ENCODE measurements at places on chromosomes 2 and 18. TPM values are rescaled to one million over a fixed set of nuclear protein-coding genes. Genes with fewer than 3 reads are reported as not detected.

MYCN gene
- polyA plus RNA-seq = not detected

LRP1B gene
- 0.01 TPM for polyA plus RNA-seq

DNAH7 gene
- 0.49 TPM for polyA plus RNA-seq

FEV gene
- polyA plus RNA-seq = not detected

SPP2 gene
- not detected for polyA plus RNA-seq

REG3G gene
- not detected for polyA plus RNA-seq

CHRND gene
- polyA plus RNA-seq = not detected

RTN4 gene
- polyA plus RNA-seq = 1,326 TPM

CCDC178 gene
- polyA plus RNA-seq = not detected

TTC39C gene
- 17.7 TPM for polyA plus RNA-seq

CCDC102B gene
- 9.7 TPM for polyA plus RNA-seq

RNF125 gene
- 0.67 TPM for polyA plus RNA-seq

IRS1 gene
- 24.0 TPM for polyA plus RNA-seq

CSRNP3 gene
- 1.1 TPM for polyA plus RNA-seq

SH3BP4 gene
- polyA plus RNA-seq = 86.6 TPM

- DNase-seq = no peak
These were observed 105.1 kb downstream of the KCNF1 start for GRCh38 chr2:11016735-11017388.

DNA sequence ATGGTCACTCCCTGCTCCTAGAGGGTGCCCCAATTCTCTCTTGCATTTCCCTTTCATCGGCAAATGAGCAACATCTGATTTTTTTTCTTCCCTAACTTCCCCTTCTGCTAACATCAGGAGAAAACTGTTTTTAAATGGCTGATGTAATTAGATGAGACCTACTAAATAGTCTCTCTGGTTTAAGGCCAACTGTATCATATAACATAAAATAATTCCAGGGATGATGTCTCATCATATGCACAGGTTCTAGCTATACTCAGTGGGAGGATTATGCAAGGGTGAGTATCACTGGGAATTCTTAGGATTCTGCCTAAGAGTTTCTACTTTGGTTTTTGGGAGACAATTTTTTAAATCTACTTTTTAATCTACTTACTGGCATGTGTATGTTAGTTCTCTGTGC lies 193.4 kb downstream of the PARD3B start:
- peak; percentile 41 for DNase-seq

- DNase-seq = peak; percentile 67
These were observed 6.1 kb downstream of the ZFP36L2 start for GRCh38 chr2:43220229-43220751.

DNA sequence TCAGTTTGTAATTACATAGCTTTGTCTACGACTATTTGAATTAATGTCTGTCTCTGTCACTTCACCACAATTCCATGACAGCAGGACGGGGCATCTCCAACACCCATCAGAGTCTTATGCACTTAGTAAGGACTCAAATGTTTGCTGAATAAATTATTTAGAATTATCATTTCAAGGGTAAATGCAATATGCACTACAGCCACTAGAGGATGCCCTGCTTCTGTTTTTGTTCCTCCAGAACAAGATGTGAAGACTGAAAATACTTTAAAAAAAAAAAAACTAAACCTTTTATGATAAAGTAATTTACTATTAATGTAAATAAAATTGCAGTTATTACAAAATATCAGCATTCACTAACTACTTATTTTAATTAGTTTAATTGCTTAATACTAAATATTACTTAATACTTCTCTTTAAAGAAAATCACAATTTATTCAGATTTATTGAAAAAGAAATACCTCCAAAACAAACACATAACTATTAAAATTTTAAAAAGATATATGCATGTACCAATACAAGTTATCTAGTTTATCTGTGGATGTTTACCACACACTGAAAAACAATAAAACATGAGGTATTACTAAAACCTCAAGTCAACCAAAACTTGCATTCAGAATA lies 3.2 kb downstream of the PIGN start:
- peak; percentile 77 for DNase-seq

GRCh38 chr2:120867290-120868241 lies 131.9 kb downstream of the GLI2 start:
- DNase-seq = peak; percentile 88

GRCh38 chr2:134365356-134365755 lies 111.5 kb downstream of the MGAT5 start:
- no peak for DNase-seq

DNA sequence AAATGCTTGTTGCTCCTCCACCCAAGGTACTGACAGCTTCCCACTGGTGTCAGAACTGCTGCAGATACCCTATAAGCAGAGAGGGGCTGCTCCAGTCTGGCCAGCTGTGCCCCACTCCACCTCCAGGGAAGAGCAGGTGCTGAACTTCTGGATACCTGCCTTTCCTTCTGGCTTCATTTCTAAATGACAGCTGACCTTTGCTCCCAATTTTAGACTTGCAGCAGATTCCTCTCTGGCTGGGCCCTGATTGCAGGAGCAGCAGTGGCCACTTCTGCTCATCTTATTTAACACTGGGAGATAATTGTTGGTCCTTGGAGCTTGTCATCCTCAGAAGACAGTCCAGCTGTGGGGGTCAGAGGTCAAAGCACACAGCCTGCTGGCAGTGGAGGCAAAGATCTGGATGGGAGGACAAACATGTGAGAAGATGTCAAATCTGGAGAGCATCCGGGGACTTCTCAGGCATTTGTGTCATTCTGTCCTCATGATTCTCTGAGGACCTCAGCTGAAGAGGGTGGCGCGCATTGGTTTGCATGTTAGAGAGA lies 38.9 kb downstream of the SETBP1 start:
- DNase-seq = no peak

DNA sequence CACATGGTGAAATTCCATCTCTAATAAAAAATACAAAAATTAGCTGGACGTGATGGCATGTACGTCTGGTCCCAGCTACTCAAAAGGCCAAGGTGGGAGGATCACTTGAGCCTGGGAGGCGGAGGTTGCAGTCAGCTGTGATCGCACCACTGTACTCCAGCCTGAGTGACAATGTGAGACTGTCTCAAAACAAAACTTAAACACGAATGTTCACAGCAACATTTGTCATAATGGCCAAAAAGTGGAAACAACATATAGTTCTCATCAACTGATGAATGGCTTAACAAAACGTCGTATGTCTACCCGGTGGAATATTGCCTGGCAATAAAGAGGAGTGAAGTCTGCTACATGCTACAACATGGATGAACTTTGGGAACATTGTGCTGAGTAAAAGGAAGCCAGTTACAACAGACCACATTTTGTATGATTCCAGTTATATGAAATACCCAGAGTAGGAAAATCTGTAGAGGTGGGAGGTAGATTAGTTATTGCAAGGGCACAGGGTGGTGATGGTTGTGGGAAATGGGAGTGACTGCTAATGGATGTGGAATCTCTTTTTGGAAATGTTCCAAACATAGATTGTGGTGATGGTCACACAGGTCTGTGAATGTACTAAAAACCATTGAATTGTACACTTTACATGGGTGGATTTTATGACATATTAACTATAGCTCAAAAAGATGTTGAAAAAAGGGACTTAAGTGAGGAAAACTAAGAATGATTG lies 478.2 kb downstream of the PTPRM start:
- peak; percentile 55 for DNase-seq

- no peak for DNase-seq
These were observed 121.3 kb downstream of the CDC42EP3 start for GRCh38 chr2:37550190-37550589.

DNA sequence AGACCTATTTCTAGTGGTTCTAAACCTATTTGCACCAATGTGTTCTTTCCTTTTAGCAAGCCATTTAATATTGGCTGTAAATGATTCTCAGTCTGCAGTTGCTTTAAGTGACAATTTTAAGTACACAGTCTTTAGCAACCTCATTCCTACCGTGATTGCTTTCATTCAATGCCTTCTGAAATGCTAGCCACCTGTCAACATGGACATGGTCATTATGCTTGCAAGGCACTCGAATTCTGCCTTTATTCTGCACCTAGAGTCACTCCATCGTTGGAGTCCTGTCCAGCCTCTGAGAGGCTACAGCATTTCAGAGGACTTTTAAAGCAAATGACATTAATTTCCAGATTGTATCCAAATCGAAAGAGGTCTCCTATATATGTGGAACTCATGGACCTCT lies 115.1 kb downstream of the IRS1 start:
- no peak for DNase-seq

GRCh38 chr18:23857756-23858155 lies 156.8 kb upstream of the TTC39C start:
- no peak for DNase-seq

- peak; percentile 56 for DNase-seq
These were observed 28.3 kb upstream of the ASAP2 start for GRCh38 chr2:9178110-9178903.

DNA sequence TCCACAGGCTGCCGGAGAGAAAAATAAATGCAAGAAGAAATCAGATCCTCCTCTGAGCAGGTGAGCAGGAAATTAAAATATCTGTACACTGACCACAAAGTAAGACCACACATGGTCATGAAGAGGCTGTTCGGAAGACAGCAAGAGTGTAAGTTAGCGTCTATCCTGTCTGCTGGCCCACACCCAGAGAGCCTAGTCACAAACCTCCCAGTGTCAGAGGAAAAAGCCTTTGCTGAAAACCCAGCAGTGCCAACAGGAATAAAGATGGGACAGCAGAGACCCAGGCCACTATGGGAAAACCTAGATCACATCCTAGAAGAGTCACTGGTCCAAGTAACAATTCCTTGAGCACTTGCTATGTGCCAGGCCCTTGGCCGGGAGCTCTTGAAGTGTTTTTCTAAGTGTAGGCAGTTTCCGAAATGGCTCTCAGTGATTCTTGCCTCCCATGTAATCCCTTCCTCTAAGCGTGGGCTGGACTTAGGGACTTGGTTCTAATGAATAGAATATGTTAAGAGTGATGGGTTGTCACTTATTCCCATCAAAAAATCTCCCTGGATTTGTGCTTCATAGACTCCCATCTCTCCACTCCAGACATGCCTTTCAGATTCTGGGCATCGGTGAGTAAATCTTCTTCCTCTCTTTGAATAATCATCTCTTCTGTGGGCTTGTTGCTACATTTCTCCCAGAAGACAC lies 110.9 kb upstream of the PKDCC start:
- DNase-seq = no peak

DNA sequence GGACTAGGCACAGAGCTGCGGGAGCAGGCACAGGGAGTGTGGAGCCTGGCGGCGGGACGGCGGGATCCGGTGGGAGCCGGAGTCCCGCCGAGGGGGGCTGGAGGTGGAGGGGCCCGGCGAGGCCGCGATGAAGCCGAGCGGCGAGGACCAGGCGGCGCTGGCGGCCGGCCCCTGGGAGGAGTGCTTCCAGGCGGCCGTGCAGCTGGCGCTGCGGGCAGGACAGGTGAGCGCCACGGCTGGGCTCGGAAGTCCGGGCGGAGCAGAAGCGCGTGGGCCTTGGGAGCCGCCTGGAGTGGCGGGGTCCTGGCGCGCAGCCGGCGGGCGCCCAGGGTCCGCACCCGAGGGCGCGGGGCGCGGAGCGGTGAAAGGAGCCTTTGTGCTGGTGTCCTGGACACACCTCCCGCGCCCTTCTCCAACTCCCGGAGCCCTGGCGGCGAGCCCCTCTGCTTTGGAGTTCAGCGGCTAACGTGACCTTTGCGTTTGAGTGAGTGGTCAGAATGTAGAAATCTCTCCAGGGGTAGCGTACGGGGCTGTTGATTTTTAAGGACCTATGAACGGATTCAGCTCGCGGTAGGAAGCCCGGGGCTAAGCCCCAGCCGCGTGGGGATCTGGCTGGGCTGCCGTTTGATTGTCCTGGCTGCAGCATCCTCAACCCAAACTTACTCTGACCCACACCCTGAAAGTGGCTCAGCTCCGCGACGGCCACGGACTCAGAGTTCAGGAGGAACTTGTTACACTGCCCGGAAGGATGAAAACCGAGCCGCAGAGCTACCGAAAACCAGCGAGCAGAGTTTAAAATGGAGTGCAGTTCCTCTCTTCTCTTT lies 448 bp downstream of the IMPA2 start:
- peak; percentile 30 for DNase-seq

DNA sequence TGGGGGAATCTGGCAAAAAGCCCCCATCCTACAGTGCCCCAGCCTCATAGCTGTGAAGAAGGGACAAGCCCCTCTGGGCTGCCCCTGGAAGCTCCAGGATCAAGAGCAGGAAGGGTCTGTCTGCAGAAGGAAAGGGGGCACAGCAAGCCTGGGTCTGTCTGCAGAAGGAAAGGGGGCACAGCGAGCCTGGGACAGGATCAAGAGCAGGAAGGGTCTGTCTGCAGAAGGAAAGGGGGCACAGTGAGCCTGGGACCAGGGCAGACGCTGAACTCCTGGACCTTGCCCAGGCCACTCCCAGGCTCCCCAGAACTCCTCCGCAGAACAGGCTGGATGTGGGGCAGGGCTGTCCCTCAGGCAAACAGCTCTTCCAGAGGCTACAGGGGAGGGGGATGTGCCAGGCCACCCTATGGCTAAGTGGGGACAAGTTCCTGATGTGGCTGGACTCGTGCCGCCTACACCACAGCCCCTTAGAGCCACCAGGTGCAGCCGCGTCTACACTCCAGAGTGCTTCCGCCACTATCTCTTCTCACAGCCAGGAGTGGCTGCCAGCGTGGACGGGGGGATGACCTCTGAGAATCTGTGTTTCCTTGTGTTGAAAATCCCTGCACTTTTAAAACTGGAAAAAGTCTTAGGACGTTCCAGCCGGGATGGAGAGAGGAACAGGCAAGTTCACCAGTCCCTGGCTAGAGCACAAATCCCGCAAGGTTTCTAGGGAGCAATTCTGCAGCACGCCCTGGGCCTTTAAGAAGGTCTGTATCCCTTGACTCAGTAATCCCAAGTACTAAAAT lies 20.8 kb downstream of the KIF1A start:
- no peak for DNase-seq

DNA sequence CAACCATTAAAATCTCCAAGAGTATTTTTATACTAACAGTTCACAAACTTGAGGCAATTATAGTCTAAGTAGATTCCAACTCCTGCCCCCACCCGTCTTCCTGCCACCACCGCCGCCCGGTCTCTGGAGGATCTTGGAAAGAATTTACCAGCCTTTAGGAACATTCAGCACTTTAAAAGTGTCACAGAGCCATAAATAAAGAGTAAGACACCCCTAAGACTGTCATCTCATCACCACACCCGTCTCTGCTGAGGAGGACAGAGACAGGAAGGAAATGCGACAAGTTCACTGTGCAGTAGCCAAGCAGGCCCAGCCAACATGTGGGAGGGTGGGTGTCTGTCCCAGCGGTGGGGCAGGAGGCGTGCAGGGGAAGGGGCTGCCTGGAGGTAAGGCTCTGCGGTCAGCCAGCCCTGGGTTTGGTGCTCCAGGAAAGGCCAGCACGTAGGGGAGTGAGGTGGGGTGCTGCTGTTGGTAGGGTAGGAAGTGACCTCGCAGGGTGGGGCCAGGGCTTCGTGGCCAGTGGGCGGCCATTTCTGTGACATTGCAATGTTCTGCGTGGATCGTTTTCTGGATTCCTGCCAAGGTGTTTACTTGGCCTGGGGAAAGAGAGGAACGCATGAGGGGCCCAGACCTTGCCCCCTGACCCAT lies 111.6 kb downstream of the FAM210A start:
- no peak for DNase-seq

- DNase-seq = peak; percentile 72
These were observed 193.7 kb upstream of the ID2 start for GRCh38 chr2:8488001-8488738.

DNA sequence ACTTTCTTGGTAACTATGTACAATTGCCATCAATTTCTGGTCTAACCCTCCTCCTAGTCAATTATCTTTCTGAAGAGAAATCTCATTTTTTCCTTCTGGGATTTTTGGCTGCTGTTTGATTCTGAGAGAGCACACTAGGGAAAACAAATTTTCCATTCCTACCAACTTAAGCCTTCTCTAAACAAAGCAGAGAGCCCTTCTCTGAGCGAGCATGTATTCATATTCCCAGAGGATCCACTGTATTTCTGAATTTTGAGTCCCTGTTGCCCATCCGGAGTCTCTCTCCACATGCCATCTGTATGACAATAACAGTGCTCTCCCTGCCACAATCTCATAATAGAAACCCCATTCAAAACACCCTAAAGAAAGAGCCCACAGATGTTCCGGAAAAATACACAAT lies 78.5 kb downstream of the MAIP1 start:
- DNase-seq = no peak
